ENCODE measurements at places on chromosomes 5 and 9.

GRCh38 chr5:132641841-132642240 is 16.1 kb upstream of the IL13 start:
- DNase-seq = no peak

DNA sequence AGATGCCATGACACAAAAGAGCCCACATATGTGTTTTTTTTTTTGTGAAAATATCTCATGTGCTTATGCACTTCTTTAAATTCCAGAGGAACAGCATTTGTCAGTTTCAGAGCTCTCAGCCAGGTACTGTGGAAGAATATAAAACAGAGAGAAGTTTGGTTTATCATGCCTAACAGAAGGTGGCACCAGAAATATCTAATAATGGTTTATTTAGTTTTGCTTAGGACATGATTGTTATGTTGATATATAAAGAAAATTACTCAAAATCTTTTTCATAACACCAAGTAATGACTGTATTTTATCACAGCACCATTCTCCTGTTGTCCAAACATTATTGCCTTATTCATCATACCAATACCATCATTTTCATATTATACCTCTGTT is 455.6 kb upstream of the ACTBL2 start:
- no peak for DNase-seq

DNA sequence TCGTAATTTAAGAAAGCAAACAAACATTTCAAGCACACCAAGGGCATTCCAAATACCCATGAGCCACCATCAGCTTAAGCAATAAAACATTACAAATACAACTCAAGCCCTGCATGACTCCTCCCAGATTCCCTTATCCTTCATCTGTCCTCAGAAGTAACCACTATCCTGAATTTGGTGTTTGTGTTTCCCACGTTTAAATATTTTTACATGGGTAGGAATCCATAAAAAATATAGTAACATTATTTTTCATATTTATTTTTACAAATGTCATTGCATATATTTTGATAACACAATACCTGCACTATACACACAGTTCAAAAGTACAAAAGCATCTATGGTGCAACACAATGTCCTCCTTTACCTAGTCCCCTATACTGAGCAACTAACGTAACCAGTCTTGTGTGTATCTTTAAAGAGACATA is 6.4 kb downstream of the PRKAA1 start:
- no peak for DNase-seq

DNA sequence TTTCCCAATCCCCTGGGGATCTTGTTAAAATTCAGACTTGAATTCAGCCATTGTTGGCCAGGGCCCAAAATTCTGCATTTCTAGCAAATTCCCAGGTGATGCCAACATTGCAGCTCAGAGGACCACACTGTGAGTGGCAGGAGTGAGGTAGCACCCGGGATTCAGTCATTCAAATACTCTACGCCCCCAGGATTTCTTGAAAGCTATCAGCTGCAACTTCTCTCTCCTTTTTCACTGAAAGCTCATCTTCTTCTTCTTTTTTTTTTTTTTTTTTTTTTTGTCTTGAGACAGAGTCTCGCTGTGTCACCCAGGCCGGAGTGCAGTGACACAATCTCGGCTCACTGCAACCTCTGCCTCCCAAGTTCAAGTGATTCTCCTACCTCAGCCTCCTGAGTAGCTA is 19.3 kb upstream of the ANKH start:
- no peak for DNase-seq

- DNase-seq = no peak
Measured at GRCh38 chr9:35930989-35931388, 21.7 kb downstream of the SPAAR start.

- DNase-seq = no peak
Measured at GRCh38 chr5:64347309-64347708, 158.5 kb upstream of the RGS7BP start.

- DNase-seq = no peak
Measured at GRCh38 chr9:91905991-91906469, 44.0 kb downstream of the ROR2 start.

DNA sequence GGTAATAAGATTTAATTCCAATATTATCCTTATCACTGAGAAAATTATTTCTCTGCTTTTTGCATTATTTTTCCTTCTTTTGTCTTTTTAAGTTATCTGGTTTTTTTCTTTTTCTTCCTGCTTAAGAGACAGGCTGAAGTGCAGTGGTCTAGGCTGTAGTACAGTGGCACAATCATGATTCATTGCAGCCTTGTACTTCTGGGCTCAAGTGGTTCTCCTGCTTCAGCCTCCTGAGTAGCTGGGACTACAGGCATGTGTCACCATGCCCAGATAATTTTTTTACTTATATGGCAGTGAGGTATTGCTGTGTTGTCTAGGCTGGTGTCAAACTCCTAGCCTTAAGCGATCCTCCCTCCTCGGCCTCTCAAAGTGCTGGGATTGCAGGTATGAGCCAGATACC is 93.9 kb downstream of the SLC44A1 start:
- no peak for DNase-seq

DNA sequence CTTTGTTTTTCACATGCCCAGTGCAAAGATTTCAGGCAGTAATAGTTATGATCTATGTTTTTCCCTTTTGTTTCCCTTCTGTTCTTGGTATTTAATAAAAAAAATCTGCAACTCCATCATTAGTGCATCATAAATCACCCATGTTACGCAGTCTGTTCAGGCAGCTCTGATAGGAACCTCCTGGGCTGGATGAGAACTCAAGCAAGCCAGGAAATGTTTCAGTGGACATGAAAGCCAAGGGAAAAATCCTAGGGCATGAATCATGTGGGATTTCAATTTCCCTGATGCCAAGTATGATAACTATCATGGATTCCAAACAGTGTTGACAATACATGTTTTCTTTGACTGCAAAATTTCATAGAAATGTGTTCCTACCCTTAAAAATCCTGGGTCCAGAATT is 119.7 kb upstream of the TARS1 start:
- DNase-seq = peak; percentile 98

DNA sequence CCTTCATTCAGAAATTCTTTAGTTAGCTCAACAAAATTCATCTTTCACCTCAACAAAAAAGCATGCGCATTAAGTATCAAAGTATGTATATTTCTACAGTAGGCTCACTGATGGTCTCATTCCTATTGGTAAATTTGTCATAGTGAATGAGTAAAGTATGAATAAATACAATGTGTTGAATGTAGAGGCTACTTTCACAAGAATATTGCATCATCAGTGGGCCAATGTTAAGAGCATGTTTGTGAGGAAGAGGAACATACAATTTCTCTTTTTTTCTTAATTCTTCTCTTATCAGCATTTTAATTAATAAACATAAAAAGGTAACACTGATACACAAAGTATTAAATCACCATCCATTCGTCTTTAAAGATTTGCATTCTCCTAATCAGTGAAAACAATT is 505.1 kb downstream of the CETN3 start:
- no peak for DNase-seq

- no peak for DNase-seq
Measured at GRCh38 chr5:95191330-95191729, 93.6 kb downstream of the MCTP1 start.

DNA sequence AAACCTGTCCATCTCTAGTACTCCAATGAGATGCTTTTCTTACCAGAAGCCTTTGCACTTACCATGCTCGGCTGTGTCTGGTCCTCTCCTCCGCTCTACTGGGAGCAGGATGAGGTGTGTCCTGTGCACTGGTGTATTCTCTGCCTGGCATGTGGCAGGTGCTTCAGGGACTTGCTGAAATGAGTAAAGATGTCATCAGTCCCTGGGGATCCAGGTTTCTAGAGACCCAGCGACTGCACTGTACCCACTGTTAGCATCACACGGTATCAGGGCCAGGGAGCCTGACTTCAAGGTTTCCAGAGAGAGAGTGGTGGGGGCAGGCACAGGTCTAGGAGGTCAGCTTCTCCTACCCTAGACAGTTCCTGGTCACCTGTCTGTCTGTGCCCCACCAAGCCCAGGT is 10.5 kb downstream of the PTTG1 start:
- no peak for DNase-seq

GRCh38 chr5:122730037-122730436 is 44.8 kb upstream of the SNX2 start:
- no peak for DNase-seq

- DNase-seq = no peak
Measured at GRCh38 chr9:27766073-27766835, 193.0 kb upstream of the C9orf72 start.

DNA sequence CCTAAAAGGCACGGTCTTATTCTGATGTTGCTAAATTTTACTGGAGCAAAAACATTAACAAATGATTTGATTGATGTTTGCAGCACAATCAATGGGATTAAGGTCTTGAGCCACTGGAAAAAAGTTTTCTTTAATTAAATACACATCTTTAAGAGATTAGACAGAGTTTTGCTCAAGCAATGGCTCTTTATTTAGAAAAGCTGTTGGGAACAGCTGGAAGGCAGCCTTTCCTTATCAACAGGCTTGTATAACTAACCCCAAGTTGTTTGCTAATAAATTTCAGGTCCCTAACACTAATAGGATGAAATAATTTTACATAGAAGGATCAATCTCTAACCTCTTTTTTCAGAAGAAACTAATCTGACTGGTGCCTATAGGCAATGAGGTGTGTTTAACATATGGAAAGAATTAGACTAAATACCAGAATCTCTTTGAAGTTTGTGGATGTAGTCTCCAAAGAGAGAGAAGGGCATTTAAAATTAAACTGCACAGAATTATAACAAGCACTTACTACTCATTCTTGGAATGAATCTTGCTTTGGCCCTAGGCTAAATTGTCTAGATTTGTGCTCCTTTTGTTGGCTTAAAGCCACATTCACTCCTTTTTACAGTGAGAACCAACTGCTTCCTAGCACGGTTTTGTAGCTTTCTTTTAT is 67.3 kb upstream of the TNFAIP8 start:
- DNase-seq = no peak

DNA sequence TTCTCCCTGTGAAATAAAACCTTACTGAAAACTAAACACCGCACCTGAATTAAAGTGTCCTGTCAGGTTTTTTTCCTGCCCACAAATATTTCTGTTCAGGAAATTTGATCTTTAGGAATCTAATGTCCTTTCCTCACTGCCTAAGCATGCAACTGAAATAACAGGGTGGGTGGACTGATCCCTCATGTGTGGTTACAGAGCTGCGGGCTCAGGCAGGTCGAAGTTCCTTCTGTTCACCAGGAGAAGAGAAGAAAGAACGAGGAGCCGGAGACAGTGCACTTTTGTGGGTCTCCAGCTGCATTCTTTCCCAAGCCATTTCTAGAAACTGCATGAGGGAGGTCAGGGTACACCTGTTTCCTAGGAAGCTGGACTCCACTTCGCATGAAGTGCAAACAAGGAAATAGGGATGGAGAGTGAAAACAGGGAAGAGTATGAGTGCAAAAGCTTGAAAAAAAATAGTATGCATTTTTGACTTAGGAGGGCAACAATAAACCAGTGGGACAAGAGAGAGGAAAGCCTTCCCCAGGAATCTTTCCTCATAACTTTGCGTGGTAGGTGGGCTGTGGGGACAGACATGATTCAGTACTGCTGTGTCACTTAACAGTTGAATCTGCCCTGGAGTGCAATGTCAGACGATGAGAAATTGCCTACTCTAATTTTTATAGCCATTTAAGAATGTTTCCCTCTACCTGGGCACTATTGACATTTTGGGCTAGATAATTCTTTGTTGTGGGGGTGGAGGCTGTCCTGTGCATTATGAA is 60.3 kb downstream of the GCNT1 start:
- DNase-seq = no peak

All from dermis microvascular lymphatic vessel endothelial cell (primary cell).